NCI-H2029 (cell line): ENCODE measurements at places on chromosomes 4 and X.

- no peak for DNase-seq
Observed at GRCh38 chrX:18149454-18149853, 71.2 kb downstream of the BEND2 start.

DNA sequence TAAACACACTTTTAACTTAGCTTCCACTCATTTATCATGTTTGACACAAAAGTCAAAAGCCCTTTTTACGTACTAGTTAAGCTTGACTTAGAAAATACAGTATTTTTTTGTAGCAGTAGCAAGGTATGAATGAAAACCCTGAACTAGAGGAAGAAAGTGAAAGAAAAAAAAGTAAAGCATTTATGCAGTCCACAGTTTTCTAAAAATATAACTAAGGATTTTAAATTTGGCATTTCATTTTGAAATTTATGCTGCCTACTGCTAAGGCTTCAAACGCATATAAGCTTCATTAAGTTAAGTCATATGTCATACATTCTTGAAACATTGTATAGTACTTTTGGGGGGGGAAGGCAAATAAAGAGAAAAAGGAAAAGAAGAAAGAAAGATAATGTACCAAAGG is 201.5 kb downstream of the PDGFC start:
- no peak for DNase-seq

DNA sequence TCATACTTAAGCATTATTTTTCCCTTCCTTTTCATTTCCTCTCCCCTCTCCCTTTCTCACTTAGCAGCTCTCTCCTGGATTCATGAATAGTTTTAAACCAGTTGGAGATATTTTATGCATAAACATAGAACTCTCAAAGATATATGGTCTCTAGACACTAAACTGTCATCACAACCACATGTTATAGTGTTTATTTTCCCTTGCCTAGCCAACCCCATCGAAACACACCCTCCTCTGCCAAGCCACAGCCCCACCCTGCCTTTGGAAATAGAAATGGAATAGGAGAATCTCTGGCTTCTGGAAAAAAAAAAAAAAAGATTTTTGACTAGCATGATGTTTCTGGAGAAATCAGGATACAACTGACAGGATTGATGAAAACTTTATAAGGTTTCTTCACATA is 64.8 kb upstream of the RBPJ start:
- peak; percentile 0 for DNase-seq

- DNase-seq = no peak
Observed at GRCh38 chrX:44152852-44153251, 179.7 kb upstream of the NDP start.

- DNase-seq = no peak
Observed at GRCh38 chr4:28009541-28009940, 1148.9 kb downstream of the STIM2 start.
